ENCODE measurements at places on chromosomes 5 and 9.

GRCh38 chr9:36137392-36138004 is 965 bp downstream of the GLIPR2 start:
- DNase-seq: no peak

DNA sequence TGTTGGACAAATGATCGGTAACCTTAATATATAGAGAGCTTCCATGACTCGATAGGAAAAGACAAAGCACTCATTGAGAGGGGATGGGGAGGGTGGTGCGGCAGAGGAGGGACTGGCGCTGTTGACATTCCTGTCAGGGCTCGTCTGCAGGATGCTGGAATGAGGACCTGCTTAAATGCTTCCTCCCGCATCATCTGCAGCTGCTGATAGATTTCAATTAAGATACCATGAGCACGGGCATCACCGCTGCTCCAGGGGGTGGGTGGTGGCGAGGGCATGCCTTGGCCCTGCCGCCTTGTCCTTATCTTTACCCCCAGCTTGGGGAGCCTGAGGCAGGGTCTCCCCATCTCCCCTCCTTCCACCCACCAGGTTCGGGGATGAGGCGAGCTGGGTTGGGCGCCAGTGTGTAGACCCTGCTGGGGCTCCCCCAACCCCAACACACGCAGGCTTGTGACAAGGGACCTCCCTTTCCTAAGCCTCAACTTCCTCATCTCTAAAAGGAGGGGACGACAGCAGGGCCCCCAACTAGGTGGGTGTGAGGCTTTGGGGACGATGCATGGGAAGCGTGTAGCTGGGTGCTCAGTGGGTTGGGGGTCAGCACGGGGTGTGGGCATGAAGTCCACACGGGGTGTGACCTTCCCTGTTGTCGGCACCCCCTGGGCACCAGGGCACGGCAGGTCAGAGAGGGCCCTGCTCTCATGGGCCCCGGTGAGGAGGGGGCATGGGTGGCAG is 11.7 kb upstream of the QRFP start:
- no peak for DNase-seq

- peak; percentile 60 for DNase-seq
Observed at GRCh38 chr5:53478411-53479044, 1.9 kb upstream of the FST start.

DNA sequence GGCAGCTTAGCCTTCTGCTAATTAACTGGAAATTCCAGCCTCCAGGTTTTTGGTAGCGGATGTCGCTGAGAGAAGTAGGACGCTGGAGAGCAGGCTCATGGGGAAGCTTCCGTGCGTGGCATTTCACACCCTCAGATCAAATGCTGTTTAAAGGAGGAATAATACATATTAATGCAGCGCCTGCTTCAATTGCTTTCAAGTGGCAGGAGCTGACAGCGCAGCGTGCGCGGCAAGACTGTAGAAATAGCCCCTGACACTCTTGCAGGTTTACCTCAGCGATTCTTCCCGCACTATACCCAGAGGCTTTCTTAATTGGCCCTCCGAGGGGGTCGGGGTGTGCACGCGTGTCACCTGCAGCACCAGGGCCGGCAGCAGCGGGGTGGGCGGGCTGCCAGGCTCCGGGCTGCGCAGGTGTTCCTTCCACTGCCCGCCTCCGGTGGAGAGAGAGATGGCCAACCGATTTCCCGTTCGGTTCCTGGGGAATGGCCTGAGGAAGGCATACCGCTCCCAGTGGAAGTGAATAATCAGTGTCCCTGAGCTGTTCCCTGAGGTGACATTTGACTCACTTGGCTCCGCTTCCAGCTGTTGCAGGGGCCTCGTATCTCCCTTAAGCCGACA is 427.9 kb downstream of the KCTD16 start:
- no peak for DNase-seq

GRCh38 chr5:34817558-34818351 is 21.2 kb upstream of the TTC23L start:
- no peak for DNase-seq

Data from GM13977 (cell line).